ENCODE measurements at places on chromosomes 16 and 17.

- ATAC-seq, result no peak
These were observed 44.0 kb downstream of the PRMT7 start for GRCh38 chr16:68354816-68355215.

- no peak for ATAC-seq
These were observed 28.8 kb downstream of the CACNA1H start for GRCh38 chr16:1181404-1182315.

- no peak for ATAC-seq
These were observed 17.2 kb downstream of the MSI2 start for GRCh38 chr17:57273490-57273889.

- ATAC-seq, result peak; percentile 53
These were observed 80.4 kb downstream of the EFCAB5 start for GRCh38 chr17:30021708-30022317.

DNA sequence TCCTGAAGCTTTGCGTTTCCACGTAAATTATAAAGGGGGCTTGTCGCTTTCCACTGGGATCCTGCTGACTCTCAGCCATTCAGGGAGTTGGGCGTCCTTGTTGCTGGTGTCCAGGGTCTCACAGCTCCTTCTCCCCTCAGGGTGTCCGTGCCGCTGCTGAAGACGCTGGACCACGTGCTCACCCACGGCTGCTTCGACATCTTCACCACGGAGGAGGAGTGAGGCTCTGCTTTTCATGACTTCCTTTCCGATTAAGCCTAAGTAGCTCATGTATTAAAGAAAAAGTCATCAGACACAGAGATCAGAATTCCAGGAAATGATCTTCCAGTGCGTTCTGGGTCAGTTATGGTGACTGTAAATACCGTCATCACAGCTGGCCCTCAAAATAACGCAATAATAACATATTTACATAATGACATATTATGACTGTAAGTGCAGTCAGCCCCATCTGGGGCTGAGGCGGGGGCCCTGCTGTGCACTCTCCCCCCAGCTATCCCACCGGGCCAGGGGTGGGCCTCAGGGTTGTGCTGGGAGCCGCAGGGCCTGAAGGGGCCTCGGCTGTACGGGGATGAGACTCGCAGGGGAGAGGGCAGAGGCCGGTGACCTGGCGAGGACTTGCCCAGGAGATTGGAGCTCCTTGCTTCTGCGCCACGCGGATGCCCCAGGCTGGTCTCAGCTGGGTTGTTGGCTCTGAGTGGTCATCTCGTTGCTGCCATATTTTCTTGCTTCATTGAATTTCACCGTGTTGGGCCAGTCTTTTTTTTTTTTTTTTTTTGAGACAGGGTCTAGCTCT, 92.9 kb upstream of the ZNF750 start:
- no peak for ATAC-seq

All from activated CD4-positive, CD25-positive, alpha-beta regulatory T cell treated with anti-CD3 and anti-CD28 coated beads, Interleukin-2, amount 50 U/mL, for 24 hours (primary cell).